ENCODE measurements at places on chromosomes 3 and 15. TPM values are rescaled to one million over a fixed set of nuclear protein-coding genes. Genes with fewer than 3 reads are reported as not detected.

DNA sequence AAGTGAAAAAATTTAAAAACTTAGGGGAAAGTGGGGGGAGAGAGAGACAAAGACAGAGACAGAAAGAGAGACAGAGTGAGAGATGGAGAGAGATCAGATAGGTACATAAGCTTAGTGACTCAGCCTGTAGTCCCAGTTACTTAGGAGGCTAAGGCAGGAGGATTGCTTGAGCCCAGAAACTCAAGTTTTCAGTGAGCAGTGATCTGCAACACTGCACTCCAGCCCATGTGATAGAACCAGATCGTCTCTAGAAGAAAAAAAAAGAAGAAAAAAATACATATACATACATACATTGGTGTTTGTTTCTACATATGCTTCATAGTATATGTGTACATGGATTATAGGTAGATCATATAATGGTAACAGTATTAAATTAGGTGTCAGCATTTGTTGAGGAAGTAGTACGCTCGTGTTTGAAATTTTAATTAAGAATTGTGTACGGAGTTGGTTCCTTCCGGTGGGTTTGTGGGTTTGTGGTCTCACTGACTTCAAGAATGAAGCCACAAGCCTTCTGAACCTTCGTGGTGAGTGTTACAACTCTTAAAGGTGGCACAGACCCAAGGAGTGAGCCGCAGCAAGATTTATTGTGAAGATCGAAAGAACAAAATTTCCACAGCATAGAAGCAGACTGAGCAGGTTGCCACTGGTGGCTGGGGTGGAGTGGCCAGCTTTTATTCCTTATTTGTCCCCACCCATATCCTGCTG is 38.3 kb upstream of the SNRPN start:
- no peak overlapping the region for H3K4me3 ChIP-seq
- H3K27me3 ChIP-seq = no peaks in the 10 kb centered on the region
- DNase-seq = no peak
- no peaks in the 10 kb centered on the region for H3K36me3 ChIP-seq

- H3K4me3 ChIP-seq = no peak overlapping the region
- no peaks in the 10 kb centered on the region for H3K27me3 ChIP-seq
- no peak overlapping the region for H3K27ac ChIP-seq
- no peaks in the 10 kb centered on the region for H3K4me1 ChIP-seq
- no peak for DNase-seq
These were observed 15.5 kb upstream of the EHD4 start for GRCh38 chr15:41987925-41988275.

- H3K27ac ChIP-seq = no peak overlapping the region
- H3K36me3 ChIP-seq = no peaks in the 10 kb centered on the region
- no peak for DNase-seq
- H3K4me3 ChIP-seq = no peak overlapping the region
These were observed 2.8 kb downstream of the MAP4 start for GRCh38 chr3:48013288-48013980.

- no peaks in the 10 kb centered on the region for H3K27me3 ChIP-seq
- no peaks in the 10 kb centered on the region for H3K4me1 ChIP-seq
- no peaks in the 10 kb centered on the region for H3K36me3 ChIP-seq
- H3K4me3 ChIP-seq = no peak overlapping the region
These were observed 24.2 kb downstream of the TRIM71 start for GRCh38 chr3:32841867-32842470.

- no peak for DNase-seq
- H3K4me3 ChIP-seq = no peak overlapping the region
- no peaks in the 10 kb centered on the region for H3K36me3 ChIP-seq
- H3K27me3 ChIP-seq = no peaks in the 10 kb centered on the region
- H3K4me1 ChIP-seq = peaks cover 17% of the 10 kb centered on the region
These were observed 9.9 kb downstream of the FILIP1L start for GRCh38 chr3:100104442-100104798.

DNA sequence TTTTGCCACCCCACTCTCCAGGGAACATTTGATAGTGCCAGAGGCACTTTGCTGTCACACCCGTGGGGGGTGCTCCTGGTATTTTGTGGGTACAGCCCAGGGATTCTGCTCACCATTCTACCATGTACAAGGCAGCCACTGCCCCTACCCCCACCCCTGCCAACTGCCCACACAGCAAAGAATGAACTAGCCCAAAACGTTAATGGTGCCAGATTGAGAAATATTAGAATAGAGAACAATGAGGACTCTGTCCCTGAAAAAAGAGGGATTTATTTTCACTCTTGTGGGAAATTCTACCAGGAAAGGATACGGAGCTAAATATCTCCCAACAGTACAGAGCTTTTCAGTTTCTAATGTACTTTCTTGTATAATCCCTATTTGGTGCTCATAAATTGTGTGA is 154.5 kb upstream of the SUCLG2 start:
- DNase-seq = no peak
- H3K27me3 ChIP-seq = no peaks in the 10 kb centered on the region
- no peak overlapping the region for H3K4me3 ChIP-seq
- no peak overlapping the region for H3K27ac ChIP-seq

The C15orf61 gene
- total RNA-seq = 24.9 TPM

The TIMP4 gene
- 3.3 TPM for total RNA-seq

Data from testis (tissue), 5 donors.